Suppressor macrophage treated with lipopolysaccharide for 4 hours (primary cell): ENCODE measurements at places on chromosomes 4 and X.
A peak's percentile ranks its signal among the peaks of the same experiment; 100 is the strongest.

DNA sequence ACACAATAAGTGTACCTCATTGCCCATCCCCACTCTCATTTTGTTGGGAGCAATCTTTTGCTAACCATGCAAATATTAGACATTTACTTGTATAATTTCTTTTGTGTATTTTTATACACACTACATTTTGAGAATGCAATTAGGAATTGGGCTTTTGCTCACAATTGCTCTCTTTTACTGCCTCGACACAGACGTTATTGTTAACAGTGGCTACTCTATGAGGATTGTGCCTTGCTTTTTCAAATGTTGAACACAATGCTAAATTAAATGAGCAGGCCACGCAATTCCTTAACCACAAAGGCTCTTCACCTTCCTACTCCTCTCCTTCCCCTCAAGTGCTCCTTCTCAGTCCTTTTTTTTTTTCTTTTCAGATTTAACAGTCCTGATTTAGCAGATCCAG lies 42.8 kb upstream of the HPF1 start:
- no peak for DNase-seq

DNA sequence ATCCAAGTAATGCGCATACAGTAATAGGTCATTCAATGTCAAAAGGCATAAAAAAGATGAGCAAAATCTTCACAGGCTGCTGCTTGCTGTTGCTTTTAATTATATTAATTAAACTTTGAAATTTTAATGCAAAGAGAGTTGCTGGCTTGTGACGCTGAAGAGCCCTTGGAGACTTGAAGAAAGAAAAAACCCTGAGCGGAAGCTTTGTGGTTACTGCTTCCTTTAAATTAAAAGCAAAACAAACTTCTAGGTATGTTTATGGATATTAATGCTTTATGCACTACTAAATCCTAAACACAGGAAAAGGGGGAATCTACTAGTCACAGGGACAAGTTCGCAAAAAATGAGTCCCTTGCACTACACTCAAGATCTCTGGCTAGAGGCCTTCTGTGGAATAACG lies 166.7 kb downstream of the ANTXR2 start:
- no peak for DNase-seq

- no peak for DNase-seq
These were observed 102.0 kb downstream of the VEGFC start for GRCh38 chr4:176690716-176691115.

GRCh38 chr4:15238720-15239119 lies 189.1 kb upstream of the C1QTNF7 start:
- peak; percentile 66 for DNase-seq

DNA sequence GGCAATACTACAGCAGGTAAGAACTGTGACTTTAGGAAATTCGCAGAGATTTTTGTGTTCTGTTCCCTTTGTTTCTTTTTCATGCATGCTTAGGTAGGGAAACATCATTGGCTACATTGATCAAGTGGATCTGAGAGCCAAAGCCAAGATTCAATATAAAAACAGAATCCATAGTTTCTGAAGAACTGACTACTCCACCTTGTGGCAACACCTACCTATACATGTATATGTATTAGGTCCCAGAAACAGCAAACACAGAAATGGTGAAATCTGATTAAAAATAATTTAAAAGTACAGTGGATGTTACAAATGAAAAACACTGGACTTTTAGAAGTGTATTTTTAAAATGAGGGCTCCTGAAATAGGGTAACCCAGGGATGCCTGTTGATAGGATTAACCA lies 322.6 kb upstream of the MAOA start:
- no peak for DNase-seq

GRCh38 chr4:73583666-73584065 lies 36.6 kb downstream of the RASSF6 start:
- DNase-seq = no peak

DNA sequence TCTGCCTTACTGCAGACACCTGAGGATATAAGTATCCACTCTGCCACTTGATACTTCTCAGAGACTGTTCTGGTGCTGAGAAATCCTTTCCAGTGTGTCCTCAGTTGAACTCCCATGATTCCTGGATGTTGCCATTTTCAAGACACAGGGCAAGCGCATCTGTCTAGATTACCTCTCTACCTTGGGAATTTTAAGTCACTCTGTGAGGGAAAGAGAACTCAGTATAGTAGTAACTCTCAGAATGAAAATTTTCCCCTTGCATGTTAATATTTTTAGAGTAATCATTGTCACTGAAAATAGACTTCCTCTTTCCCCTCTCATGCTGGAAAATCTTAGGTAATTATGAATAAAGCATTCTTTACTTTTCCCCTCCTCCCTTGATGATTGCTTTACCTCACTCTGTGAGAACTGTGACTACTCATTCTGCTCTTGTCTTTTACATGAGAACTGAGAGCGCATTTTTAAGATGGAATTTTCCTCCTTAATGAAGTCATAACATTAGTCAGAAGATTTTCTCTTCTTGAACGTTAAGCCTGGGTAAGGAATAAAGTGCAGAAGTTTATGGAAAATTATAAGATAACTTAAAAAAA lies 45.0 kb downstream of the TET2 start:
- DNase-seq = peak; percentile 85

GRCh38 chr4:100017637-100018310 lies 67.7 kb upstream of the H2AZ1 start:
- DNase-seq = no peak
